ENCODE measurements at places on chromosomes 16 and 17.

DNA sequence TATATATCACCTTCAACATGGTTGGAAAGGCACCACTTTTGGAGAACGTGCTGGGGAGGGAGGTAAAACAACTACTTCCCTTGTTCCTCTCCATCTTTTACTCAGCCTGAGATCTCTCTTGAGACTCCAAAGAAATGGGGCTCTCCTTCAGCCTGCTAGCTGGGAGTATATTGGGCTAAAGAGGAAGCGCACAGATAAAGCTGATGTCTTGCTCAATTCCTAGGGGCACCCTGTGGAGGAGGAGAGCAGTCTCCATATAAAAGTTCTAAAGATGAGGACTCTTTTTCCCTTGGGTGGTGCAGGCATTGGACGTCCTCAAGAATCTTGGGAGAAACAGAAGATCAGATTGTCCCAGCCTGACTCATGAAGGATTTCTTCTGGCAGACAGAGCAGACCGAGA, 4.6 kb upstream of the ETV4 start:
- no peak for DNase-seq

DNA sequence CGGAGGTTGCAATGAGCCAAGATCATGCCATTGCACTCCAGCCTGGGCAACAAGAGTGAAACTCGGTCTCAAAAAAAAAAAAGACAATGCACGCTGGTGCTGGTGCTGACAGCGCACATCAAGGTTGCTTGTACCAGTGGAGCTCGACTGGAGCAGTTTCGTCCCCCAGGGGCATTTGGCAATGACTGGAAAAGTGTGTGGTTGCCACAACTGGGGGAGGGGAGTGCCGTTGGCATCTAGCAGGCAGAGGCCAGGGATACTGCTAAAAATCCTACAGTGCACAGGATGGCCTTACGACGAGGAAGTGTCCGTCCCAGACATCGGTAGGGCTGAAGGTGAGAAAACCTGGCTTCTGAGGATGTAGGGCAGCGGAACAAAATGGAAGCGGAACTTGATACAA, 2.4 kb downstream of the MEAK7 start:
- no peak for DNase-seq

DNA sequence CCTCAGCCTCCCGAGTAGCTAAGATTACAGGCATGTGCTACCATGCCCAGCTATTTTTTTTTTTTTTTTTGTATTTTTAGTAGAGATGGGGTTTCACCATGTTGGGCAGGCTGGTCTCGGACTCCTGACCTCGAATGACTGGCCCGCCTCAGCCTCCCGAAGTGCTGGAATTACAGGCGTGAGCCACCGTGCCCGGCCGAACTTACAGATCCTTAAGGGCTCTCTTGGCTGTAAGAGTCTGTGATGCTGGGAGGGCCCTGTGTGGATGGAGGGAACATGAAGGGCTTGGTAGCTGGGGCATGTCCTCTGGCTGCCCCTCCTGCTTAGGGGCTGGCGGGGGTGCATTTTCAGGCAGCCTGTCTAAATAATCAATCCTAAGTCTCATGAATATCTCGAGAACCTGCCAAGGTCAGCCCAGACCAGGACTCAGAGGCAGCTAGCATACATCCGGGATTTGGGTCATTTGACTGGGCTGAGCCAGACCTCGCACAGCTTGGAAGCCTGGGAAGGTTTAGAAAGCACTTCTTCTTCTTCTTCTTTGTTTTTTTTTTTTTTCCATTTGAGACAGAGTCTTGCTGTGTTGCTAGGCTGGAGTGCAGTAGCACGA, 17.1 kb downstream of the SPNS3 start:
- DNase-seq: no peak

- no peak for DNase-seq
Measured at GRCh38 chr16:17259751-17260270, 210.9 kb downstream of the XYLT1 start.

- peak; percentile 9 for DNase-seq
Measured at GRCh38 chr16:1494129-1494640, 1.0 kb downstream of the TELO2 start.

DNA sequence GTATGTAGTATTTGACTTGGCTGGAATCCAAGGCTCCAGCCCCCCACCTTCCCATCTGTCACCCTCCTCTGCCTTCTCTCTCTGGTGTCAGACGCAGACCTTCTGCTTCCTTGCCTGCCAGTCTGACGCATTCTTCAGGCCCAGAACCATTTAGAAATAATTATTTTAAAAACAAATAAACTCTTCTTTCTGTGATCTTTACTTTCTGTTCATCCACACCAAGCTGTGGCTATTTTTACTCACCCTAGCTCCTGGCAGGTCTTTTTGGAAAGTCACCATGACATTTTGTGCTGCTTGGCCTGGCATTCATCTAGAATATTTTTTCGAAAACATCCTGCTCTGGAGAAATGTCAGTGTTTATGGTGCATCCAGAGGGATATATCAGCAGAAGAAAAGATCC, 330.7 kb upstream of the ASIC2 start:
- no peak for DNase-seq

DNA sequence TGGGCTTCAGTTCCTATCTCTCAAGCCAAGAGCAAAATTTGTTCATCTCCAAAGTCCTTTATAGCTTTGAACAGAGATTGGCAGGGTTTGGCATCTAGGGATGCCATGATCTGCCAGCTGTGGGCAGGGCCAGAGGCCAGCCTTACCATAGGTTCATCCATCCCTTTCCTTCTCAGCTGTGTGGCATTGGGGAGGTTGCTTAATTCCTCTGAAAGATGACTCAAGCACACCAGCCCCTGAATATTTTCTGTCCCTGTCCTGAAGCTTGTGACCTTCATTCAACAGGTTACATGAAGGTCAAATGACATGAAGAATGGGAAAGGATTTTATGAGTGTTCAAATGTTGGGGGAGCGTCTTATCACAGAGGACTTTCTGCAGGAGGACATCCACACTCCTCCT, 3.4 kb downstream of the MT1G start:
- DNase-seq: no peak

DNA sequence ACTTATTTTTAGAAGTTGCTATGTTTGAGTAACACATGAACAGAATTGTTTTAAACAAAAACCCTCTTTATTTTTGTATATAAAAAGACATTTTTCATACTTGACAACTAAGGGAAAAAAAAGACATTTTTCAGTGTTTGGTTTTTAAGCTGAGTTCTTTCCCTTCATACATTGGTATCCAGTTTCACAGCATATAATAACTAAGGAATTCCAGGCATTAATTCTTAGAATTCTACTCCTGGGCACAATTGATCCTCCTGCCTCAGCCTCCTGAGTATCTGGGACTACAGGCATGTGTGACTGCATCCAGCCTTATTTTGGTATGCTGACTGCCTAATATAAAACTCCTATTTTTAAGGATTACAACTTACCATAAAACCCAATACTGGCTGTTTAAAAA, 8.4 kb downstream of the FBXO47 start:
- peak; percentile 4 for DNase-seq

DNA sequence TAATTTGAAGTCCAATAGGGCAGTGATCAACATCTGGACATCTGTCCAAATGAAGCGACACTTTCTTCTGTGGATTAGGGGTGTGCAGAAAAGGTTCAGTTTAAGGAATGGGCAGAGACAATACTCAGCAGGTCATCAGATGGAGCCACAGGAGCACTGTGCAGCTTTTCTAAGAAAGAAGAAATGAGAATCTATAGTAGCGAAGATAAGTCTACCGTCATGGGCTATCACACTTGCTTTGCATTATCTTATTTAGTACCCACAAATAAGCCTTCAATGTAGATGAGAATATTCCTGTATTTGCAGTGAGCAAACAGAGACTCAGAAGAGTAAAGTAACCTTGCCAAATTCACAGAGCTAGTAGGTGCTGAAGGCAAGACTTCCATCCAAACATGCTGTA, 412.0 kb upstream of the GOT2 start:
- no peak for DNase-seq

- DNase-seq: no peak
Measured at GRCh38 chr16:26500326-26500725, 566.4 kb upstream of the C16orf82 start.

GRCh38 chr17:12568358-12569251, 97.1 kb upstream of the MYOCD start:
- DNase-seq: no peak

- DNase-seq: no peak
Measured at GRCh38 chr16:6684076-6684673, 648.5 kb upstream of the RBFOX1 start.

- peak; percentile 12 for DNase-seq
Measured at GRCh38 chr17:62064791-62065563, at the start of gene MED13. Gene MED13, minus strand, starts transcription at chr17:62065278. Its CDS starts 73 bp downstream, at chr17:62065205.

DNA sequence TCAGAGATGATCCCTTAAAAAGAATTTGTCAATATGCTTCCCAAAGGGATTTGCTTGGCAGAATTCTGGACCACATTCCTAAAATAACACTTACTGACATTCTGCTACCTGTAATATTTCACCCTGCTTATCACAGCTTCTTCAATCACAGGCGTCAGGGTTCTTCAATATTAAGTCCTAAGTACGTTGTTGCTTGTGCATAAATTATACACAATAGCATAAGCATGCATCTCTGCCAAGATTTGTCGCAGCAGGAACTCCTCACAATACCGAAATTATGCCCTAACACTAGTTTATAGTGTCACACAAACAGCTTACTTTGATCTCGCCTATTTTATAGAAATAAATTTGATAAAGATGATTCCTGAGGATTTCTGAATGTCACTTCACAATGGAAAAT, 48.9 kb downstream of the UBE2G1 start:
- DNase-seq: no peak

DNA sequence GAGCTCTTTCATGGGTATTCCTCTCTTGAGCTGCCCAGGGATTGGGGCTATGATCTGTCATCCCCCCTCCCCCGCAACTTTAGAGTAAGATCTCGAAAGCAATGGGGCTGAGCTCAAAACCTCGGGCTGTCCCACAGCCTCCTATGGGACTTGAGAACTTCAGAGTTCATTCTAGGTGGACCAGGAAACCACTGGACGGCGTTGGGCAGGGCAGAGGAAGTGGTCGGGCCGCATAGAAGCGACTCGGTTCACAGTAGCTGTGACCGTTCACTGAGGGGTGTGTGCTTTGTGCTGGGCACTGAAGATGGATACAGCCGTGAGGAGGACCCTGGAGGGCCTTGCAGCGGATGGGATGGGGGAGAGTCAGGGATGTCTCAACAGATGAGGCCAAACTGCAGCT, 292.0 kb downstream of the CPPED1 start:
- DNase-seq: no peak

- no peak for DNase-seq
Measured at GRCh38 chr17:16488186-16488967, 3.6 kb downstream of the LRRC75A start.

DNA sequence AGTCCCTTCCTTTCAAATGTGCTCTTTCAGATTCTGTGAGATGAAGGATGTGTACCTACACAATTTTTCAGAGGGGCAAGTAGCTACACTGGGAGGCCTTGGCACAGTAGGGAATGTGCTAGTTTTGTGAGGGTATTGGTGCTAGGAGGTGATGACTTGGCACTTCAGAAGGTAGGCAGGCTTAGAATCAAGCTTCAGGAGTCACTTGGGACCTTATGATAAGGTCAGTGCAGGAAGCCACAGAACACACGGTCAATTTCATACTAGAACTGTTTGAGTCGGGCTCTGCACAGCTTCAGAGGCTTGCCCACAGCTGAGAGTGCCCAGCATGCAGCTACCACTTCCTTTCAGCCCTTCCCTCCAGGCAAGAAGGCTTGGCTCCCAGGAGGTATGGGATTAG, 6.1 kb downstream of the CMTM1 start:
- DNase-seq: no peak

DNA sequence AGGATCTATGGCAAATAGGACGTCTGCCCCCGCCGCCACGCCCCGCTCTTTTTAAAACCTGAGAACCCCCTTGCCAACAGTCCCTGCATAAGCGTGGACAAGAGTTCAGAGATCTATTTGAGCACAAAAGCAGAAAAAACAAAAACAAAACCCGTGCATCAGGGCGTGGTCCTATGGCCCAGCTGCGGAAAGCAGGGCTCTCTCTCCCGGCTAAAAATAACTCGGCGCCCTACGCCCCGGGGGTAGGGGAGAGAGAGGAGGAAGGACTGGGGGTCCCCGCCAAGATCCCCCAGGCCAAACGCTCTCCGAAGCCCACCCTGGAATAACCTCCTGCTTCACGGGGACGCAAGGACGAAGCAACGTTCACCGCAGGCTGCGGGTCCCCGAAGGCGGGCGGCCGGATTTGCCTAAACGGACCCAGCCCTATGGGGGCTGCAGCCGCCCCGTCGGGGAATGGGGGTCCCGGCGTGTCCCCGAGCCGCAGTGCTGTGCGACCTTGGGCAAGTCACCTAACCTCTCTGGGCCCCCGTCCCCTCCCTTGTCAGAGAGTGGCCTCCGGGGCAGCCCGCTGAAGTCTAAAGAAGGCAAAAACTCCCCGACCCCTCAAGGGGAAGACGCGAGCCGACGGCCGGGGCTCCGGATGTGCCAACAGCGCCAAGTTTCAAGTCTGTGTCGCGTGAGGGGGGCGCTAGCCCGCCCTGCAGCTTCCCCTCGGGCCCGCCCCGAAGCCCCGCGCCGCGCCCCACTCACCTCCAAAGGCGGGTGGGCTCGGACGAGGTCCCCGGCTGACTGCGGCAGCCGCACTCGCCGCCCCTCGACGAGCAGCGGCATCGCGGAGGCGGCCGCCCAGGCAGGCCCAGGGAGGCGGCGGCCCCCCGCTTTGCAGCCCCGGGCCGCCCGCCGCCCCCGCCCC, 477 bp downstream of the NTAN1 start:
- peak; percentile 3 for DNase-seq

DNA sequence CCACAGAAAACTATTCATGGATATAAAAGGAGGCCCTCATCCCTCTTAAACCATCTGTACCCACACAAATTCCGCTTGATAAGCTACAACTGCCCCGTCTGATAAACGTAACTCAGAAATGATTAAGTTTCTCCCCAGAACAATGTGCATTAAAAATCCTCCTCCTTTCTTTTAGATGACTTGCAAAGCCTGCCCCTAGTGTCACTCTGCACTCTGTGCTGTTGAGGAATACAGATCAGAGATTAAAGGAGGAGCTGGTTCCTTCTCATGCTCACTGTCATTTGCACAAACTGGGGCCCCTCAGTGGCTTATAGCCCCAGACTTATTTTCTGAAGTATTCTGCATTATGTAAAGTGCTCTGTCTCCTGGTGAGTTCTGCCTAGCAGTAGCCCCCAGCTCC, 33.3 kb downstream of the CDRT15 start:
- DNase-seq: no peak

DNA sequence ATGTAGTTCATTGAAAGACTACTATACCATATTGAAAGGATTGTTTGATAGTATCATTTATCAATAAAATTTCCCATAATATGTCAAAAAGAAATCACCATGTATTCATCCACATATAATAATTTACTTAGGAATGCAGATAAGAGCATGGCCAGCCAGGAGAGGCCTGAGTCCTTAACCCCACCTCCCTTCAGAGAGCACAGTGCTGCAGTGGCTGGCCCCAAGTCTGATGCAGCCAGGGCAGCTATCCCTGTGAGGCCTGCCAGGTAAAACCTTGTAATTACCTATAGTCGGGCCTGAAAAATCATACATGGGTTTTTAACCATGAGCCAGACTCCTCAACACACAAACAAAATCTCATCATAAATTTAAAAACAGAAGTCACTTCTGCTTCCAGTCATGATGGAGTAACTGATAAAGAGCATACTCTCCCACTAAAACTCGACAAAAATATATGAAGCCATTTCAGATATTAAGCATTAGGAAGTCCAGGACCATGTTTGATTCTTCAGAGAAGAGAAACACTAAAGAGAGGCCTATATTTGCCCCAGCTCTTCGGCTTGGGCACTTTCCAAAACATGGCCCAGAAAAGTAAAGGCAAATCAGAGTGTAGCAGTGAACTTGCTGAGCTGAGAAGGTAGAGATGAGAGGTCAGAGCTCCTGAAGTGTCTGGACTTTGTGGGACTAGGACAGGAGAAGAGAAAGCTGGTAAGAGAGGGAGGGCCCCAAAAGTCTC, 40.9 kb upstream of the CCNF start:
- no peak for DNase-seq

GRCh38 chr16:67892899-67893742, at the start of gene PSKH1:
Gene PSKH1, plus strand, starts transcription at chr16:67893254. Its CDS starts 15,496 bp downstream, at chr16:67908750.
- DNase-seq: peak; percentile 88

All from NCI-H226 (cell line).